ENCODE measurements at places on chromosomes 6 and 20.

- DNase-seq: no peak
These were observed 325.5 kb upstream of the IMPG1 start for GRCh38 chr6:76397966-76398365.

DNA sequence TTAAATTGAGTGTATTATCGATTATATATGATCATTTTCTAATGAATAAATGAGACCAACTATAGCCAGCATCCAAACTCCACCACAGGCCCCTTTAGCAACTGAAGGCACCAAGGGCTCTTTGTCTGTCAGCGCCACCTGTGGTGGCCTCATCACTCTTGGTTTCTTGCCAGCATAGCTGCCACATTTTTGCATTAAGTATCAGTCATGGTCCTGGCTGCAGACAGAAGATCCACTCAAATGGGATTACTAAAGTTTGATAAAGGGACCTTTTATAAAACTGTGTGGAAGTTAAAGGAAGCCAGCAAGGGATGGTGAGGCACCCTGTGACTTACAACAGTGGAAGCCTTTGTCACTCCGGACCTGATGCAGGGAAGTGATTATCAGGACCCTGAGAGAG, 162.9 kb downstream of the C6orf118 start:
- peak; percentile 8 for DNase-seq

GRCh38 chr6:10951675-10952282, 64.9 kb downstream of the SYCP2L start:
- peak; percentile 88 for DNase-seq

- no peak for DNase-seq
These were observed 12.1 kb upstream of the SRC start for GRCh38 chr20:37333848-37334318.

DNA sequence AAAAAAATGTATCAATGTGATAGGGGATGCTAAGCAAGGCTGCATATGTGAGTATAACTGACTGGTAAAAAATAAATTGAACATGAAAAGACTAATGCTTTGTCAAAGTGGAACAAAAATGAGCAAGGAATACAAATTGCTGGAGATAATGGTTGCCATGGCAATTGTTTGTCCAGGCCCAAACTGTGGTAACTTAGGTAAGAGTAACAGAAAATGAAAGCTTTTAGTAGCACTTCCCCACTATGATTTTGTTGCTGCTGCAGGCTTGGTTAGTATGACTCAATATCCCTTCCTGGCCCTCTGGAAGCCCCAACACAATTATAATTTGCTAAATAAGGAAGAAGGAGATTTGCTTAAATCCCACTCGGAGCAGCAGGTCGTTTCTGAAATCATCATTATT, 577.1 kb downstream of the DOK5 start:
- peak; percentile 32 for DNase-seq

DNA sequence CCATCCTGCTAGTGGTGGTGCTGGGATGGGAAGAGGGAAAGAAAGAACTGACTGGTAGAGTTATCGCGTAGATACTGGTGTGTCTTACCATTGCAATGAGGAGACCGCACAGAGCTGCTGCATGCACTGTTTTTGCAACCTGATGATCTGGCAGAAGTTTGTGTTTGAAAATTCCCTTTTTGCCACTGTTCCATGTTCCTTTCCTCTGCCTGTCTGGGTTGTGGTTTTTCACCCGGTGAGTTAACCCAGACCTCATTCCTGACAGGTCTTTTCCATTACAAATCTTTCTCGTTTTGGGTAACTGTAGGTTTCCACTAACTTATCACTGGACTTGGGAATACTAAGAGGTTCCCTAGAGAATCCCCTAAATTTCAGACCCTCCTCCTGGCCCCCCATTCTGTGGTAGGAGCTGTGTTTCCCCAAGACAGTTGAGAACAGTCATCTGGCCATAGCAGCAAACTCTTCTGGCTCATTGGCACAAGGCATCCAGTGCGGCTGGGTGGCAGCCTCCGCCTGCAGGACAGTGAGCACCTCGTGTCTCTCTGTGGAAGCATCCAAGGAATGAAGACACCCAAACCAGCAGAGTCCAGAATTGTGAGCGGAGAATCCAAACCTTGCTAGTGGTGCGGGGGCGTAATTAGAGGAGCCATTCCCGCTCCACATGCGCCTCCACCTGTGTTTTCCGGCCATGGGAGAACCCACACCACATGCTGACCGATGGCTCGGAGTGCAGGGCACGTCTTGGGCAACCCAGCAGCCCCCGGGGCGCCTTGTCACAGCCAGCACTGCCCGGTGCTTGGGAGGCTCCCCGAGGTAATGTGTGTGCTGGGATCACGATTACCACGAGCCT, 32.8 kb downstream of the ERMARD start:
- no peak for DNase-seq

GRCh38 chr6:126764104-126764503, 354.4 kb upstream of the RSPO3 start:
- DNase-seq: no peak

DNA sequence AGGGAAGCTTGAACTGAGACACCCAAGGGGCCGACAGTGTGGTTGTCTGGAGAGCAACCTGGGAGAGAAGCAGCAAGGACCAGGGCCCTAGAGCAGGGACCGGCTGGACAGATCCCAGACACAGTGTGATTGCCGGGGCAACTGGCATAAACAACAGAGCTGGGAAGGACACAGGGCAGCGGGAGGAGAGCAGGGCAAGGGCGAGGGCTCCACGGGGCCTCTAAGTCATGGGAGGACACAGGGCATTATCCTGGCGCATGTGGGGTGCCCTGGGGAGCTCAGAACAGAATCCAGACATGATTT, 31.1 kb upstream of the CCR6 start:
- no peak for DNase-seq

GRCh38 chr6:46781478-46782378, 11.5 kb upstream of the MEP1A start:
- peak; percentile 31 for DNase-seq

DNA sequence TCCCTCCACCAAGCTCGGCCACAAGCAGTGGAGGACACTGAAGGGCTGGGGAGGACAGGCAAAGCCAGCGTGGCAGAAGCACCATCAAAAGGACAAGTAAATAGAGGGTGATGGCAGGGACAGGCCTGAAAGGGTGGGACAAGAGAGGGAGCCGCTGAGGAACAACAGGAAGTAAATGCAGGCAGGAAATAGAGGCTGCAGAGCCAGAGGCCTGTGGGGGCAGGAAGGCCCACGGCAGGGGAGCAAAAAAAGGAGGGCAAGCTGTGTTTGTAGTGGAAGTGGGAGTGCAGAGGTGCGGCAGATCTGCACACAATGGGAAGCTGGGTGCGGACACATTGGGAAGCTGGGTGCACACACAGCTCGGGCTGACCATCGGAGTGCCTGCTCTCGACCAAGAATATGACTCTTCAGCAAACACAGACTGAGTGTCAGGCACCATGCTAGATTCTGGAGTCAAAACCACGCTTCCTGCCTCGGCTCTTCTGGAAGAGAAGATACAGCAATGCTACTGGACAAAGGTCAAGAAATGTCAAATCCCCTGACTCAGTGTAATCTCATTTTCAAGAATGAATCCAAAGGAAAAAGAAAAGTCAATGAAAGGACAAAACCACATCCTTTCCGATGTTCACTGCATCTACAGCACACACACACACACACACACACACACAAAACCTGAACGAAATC, 40.4 kb upstream of the RAB22A start:
- no peak for DNase-seq

- DNase-seq: peak; percentile 60
These were observed 26.7 kb downstream of the MDN1 start for GRCh38 chr6:89792881-89793280.

GRCh38 chr6:110140650-110141049, 38.8 kb downstream of the WASF1 start:
- no peak for DNase-seq

DNA sequence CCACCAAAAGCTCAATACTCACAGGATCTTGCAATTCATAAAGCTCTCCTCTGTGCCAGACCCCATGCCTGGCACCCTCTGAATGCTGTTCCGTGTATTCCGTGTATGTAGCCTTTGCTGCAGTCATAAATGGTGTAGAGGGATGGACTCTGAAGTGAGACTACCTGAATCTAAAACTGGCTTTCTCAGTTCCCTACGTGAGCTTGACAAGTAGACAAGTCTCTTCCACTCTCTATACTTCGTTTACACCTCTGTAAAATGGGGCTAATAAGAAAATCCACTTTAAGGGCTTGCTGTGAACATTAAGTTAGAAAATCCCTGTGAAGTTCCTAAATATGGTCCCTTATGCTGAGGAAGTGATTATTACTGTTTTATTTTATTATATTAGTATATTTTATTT, 31.5 kb downstream of the PPP1R16B start:
- no peak for DNase-seq

DNA sequence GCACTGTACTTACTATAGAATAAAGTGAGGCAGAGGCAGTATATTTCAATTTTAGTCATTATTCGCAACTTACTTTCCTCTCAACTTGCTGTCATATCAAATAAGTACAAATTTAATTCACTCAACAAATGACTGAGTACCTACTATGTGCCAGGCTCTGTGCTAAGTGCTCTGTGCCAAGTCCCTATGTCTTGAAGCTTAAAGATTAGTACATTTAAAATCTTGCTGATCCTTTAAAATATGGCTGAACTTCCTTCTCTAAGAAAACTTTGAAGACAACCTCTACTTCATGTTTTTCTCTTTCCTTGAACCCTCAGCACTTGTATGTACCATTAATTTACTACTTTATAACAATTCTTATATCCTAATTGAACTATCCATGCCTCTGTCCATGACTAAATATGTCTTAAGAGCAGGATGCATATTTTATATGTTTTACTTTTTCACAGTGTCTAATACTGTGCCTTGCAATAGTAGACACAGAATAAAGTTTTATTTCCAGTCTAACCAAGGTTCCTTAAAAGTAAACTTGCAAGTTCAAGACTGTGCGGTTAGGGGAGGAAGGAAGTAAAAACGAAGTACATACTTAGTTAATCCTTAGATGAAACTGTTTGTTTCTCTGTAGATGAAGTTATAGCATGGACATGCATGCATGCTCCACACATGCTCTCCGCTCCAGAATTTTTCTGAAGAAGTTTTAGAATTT, 10.0 kb upstream of the LATS1 start:
- DNase-seq: no peak

- DNase-seq: peak; percentile 51
These were observed 10.6 kb downstream of the CTCFL start for GRCh38 chr20:57514273-57514751.

Data from spinal cord (tissue), 10 donors.